NCI-H1417 (cell line): ENCODE measurements at places on chromosomes 1 and 21.

DNA sequence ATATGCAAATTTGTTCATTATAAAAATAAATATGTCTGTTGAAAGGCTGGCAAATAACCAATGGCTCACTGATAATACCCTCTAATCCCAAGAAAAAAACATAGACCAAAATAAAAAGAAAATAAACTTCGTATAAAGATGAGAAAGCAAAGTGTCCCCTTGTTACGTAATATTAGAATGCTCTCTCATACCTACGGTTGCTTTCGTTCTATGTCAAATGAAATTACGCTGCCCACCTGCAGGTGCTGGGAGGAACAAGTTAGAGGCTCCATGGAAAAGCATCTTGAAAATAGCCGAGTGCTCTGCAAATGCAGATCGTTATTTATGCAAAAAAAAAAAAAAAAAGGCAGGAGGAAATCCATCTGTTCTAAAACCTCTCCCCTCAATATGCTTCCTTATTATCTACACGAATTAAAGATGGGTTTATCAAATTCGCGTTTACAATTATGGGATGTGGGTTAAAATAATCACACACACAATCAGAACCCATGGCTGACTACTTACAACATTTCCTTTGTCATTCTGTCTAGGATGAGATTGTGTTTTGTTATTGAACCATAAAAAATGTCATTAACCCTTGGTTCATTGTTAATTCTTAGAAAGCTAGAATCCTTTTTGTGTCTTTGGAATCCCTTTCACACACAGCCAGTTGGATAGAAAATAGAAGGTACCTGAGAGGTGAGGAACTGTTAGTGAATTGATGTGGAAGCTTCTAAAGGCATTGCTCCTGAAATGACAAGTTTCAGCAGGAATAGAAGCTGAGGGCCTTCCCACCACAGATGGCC is 268.6 kb downstream of the SETD4 start:
- no peak for DNase-seq

DNA sequence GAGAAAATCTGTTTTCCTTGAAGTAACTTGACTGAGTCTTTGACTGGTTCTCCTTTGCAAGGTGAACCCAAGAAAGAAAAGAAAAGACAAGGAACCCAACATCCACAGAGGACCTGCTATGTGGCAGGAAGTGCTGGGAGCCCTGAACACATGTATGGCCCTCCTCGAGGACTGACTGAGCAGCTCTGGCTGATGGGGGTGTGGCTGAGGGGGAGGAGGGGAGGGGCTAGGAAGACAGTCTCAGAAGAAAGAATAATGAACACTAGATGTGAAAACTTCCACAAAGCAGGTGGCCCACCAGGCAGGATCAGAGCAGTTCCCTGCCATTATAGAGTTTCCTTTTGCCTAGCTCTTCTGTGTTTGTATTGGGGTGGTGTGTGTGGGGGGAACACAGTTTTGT is 26.1 kb downstream of the NENF start:
- no peak for DNase-seq

GRCh38 chr1:56803561-56804156 is 15.5 kb downstream of the FYB2 start:
- DNase-seq, result no peak

DNA sequence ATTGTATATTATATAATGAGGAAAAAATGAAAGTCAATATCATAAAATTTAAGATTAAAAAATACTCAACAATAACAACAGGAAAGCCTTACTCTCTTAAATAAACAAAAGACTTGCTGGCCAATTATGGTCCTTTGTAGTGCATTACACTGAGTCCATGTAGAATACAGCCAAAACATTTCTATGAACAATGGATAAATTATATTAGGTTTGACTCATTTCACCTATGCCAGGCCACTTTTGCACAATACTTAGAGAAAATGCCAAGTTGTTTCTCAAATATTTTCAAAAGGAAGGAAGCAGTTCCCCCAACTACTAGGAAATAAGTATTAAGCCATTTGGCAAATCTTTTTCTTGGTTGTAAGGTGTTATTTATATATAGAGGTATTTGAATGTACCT is 19.8 kb upstream of the UCK2 start:
- no peak for DNase-seq

GRCh38 chr1:64005801-64006200 is 197.6 kb upstream of the UBE2U start:
- DNase-seq, result no peak

GRCh38 chr21:25577424-25578055 is 29.7 kb downstream of the MRPL39 start:
- no peak for DNase-seq

DNA sequence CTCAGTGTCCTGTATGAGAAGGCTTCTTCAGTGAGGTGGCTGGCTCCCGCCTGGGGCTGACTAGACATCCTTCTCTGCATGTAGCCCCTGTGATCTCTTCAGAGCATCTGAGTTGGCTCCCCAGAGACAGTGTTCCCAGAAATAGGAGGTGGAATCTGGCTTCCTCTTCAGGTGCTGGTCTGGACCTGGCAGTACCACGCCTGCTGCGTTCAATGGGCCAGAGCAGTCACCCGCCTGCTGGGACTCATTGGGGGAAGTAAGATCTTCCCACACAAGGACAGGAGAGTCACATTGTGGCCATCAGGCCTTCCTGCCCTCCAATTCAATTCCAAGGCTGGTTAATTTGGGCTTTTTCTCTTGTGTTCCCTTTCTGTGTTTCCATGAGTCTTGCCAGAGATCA is 51.0 kb downstream of the ADARB1 start:
- peak; percentile 76 for DNase-seq

GRCh38 chr21:34883491-34884271 is 165.4 kb downstream of the RUNX1 start:
- no peak for DNase-seq

DNA sequence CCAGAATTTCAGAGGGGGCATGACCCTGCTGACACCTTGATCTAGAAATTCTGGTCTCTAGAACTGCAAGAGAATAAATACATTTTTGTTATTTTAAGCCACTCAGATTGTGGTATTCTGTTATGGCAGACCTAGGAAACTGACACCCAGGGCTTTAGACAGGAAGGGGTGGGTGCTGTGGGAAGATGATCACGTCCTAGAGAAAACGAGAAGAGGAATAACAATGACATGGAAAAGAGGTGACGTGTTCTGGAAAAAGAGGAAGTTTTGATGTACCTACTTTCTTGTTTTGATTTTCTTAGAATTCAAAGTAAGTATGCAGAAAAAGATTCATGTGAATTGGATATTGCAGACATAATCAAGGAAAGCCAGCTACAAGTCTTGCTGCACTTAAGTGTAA is 232.9 kb upstream of the RUNX1 start:
- no peak for DNase-seq

DNA sequence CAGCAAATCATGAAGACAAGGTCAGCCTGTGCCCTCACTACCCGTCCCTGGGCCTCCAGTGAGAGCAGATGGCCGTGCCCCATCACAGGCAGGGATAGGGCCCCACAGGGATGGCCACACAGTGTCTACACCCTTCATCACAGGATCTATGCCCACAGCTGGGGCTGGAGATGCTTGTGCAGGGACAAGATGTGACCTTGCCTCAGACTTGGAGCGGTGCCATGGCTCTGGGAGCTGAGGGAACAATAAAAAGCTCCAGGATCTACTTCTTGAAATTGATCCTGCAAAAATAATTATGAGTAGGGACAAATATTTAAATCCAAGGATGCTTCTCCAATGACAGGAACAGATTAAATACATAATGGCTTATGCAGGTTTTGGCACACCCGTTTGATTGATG is 25.4 kb upstream of the TCEA3 start:
- DNase-seq, result no peak

DNA sequence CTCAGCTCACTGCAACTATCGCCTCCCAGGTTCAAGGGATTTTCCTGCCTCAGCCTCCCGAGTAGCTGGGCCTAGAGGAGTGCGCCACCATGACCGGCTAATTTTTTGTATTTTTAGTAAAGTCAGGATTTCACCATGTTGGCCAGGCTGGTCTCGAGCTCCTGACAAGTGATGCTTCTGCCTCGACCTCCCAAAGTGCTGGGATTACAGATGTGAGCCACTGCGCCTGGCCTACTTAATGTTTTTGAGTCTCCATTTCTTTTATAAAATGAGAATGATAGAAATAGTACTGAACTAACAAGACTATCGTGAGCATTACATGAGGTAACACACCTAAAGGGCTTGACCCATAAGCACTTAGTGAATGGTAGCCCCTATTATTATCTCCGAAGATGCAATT is 21.4 kb downstream of the NUAK2 start:
- no peak for DNase-seq

- DNase-seq, result no peak
Measured at GRCh38 chr1:153035211-153035610, 4.2 kb downstream of the SPRR1B start.

DNA sequence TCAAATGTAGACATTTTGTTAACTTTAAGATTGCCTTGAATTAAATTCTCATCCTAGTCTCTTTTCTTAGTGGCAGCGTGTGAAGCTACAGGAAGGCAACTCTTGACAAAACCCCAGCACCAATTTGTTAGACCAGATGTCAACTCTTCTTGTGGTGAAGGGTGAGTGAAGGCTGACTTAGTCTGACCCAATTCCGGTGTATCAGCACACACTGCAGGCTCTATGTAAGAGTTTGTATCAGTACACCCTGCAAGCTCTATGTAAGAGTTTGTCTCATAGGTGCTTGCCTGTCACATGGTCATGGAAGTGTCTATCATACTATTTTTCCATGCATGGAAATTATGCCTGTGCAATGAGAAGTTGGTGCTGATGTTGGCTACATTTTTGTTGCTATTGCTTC is 16.8 kb downstream of the CR2 start:
- no peak for DNase-seq
